ENCODE measurements at places on chromosomes 3 and 15.

DNA sequence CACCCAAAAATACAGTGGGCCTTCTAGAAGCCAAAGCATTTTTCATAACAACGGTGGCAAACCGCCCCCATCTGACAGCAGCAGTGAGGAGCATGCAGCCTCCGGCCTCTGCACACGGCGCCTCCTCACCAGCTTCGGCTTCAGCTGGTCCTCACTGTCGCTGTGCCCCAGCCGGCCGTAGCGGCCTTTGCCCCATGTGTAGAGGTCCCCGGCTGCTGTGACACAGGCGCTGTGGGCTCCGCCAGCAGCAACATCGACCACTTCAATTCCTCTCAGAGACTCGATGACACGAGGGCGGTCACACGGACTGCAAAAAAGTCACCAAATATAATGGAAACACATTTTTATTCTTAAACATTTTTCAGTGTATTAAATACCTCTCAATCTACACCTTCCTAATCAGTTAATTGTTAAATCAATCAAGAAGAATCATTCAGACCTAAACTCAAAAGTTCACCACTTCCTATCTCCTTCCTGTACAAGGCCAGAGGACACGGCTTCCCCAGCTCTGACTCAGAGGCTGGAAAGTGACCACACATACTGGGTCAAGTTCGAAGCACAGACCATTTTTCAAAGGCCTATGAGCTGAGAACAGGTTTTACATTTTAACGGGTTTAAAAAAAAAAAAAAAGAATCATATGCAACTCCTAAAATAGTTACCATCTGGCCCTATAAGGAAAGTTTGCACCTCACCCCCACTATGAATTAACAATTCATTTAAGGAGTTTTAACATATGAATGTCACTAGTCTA is 33.6 kb upstream of the OCA2 start:
- DNase-seq = no peak

DNA sequence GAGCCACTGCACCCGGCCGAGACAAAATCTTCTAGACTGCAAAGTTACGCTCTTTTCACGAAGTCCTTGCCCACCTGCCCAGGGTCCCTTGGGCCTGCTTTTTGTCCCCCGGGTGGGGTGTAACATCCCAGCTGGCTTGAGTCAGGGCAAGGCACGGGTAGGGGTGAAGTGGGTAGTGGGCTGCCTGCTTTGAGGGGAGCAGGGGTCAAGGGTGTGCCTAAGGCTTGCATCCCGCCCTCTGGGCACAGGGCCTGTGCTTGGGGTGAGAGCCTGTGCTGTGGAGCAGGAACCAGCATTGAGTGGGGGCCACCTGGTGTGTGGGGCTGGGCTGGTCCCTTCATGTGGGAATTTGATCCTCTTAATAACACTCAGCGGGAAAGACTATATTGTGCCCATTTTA is 74.6 kb downstream of the KLF13 start:
- DNase-seq = no peak

- no peak for DNase-seq
Measured at GRCh38 chr3:129038121-129038855, 22.3 kb upstream of the GP9 start.

- DNase-seq = no peak
Measured at GRCh38 chr3:58351920-58352319, 19.2 kb downstream of the PXK start.

- DNase-seq = no peak
Measured at GRCh38 chr3:172126741-172127140, 87.4 kb downstream of the FNDC3B start.

GRCh38 chr3:154085799-154086198 is 35.4 kb upstream of the ARHGEF26 start:
- no peak for DNase-seq

- no peak for DNase-seq
Measured at GRCh38 chr3:7589526-7589925, 728.6 kb downstream of the GRM7 start.

- no peak for DNase-seq
Measured at GRCh38 chr15:80669663-80670273, 25.3 kb upstream of the ABHD17C start.

DNA sequence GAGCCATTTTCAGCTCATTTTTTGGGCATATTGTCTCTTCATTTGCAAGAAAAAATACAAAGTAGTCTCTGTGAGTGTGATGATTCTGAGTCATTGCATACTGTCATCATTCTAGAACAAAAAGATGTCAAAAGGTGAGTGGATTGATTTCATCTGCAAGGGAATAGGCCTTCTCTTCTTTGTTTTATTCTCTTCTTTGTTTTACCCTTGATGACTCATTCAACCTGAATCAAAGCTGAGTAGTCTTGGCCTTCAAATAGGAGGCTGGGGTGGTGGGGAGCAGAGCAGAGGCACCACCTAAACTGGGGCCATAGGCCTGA is 25.4 kb downstream of the CYP19A1 start:
- DNase-seq = no peak

DNA sequence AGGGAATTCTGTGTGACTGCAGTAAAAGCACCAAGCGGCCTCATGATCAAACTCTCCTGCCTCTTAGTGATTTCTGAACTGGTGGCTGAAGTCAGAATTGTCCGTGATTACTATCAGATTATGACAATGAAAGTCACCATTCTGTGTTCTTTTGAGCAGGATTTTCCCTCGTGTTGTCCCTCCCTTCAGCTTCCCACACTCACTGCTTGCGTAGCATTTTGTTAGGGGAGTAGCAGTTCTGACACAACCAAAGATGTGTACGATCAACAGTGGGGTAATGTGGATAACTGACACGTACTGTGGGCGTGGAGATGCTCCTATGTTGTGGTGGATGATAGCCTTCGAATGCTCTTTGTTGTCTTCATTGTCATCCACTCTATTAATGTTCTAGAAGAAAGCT is 67.8 kb upstream of the ICE2 start:
- DNase-seq = no peak

GRCh38 chr3:16168211-16168610 is 6.3 kb upstream of the GALNT15 start:
- DNase-seq = no peak

DNA sequence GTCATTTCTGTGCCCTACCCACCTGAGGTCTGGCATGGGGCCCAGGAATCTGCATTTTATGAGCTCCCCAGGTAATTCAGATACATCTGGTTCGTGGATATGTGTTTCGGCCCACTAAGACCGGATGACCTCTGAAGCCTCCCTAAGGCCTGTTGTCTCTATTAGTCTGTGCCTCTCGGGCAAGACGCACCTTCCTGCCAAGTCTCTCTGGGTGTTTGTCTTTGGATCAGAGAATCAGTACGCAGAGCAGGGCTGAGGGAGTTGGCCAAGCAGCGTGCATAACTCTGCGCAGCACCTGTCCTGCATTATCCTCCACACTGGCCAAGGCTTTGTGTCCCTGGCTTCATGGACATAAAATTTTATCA is 181.0 kb downstream of the THSD4 start:
- DNase-seq = no peak

- no peak for DNase-seq
Measured at GRCh38 chr3:94095111-94095510, 32.2 kb downstream of the NSUN3 start.

DNA sequence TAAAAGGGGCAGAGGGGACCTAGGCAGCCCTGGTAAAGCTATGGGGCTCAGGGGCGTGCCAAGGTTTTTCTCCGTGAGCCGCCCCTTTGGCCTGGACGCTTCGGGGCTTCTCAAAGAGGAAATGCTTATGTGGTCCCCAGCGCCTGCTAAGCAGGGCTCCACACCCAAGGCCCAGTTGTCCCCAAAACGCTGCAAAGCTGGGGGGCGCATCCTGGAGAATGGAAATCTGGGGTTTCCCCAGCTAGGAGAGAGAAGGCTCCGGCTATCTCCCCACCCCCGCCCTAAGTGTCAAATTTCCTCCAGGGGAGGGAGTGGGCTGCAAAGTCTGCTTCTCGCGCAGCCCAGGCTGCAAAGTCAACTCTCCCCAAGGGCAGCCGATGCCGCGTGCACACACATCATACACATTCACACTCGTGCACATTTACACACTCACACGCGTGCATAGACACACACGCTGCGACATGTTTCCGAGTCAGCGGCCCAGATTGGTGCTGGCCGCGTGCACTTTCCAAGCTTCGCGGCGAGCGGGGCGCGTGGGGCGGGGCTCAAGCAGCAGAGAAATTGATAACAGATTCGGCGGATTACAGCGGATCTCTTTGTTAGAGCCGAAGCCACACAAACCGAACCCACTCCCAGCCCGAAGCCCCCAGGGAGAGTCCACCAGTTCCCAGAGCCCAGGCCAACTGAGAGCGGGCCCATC is 4.5 kb downstream of the WNT5A start:
- peak; percentile 52 for DNase-seq

DNA sequence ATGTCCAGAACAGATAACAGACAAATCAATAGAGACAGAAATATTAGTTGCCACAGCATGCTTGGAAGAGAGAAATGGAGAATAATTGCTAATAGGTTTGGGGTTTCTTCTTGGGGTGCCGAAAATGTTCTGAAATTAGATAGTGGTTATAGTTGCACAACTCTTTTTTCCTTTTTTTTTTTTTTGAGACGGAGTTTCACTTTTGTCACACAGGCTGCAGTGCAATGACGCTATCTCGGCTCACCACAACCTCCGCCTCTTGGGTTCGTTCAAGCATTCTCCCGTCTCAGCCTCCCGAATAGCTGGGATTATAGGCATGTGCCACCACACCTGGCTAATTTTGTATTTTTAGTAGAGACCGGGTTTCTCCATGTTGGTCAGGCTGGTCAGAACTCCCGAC is 163.3 kb downstream of the PLCH1 start:
- no peak for DNase-seq

DNA sequence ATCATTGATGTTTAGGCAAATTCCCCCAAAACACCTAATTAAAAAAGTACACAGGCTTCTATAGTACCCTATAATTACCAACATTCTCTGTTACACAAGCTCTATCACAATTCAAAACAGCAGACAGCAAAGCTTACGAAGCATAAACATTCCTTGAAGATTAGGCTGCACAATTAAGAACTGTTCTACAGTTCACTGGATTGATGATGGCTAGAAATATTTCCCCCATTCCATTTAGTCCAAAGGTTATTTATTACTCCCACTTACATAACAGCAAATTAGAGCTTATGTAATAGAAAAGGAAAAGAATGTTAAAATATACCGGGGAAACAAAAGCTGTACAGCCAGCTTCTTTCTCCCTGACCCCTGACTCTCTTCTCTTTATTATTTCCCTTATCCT is 49.3 kb downstream of the UACA start:
- no peak for DNase-seq

GRCh38 chr3:5022187-5022965 is 43.1 kb downstream of the BHLHE40 start:
- no peak for DNase-seq

DNA sequence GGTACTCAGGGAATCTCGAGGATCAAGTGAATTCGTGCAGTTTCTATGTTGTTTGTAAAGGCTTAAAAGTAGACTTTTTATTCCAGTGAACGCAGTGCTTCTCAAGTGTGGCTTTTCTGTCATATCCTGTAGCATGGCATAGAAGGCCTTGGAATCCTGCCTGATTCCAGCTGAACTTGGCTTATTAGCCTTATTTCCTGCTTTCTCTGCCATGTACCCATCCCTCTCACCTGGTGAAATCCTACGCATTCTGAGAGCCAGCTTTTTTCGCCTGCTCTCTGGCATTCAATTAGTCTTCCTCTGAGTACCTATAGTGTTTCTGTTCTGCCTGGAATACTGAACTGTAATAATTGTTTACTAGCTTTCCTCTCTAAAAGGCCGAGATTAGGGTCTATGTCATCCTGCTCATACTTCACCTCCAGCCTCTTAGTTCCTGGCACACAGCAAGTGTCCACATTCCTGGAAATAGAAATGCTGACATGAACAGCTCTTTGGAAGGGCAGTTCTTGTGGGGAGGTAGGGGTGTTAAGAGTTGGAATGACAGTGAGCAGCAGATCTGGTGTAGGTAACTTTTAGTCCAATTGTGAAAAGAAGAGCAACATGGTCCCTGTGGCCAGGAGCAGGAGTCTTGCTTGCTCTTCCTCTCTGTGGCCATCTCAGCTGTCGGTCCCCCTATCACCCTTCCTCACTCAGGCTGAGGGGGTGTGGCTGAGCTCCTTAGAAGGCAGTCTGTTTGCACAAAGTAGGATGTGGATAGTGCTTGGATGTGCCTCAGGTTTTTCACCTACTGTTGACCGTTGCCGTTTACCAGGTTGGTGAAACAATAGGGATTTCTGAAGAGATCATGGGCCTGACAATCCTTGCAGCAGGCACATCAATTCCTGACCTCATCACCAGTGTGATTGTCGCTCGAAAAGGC is 30.4 kb downstream of the SLC24A1 start:
- no peak for DNase-seq

DNA sequence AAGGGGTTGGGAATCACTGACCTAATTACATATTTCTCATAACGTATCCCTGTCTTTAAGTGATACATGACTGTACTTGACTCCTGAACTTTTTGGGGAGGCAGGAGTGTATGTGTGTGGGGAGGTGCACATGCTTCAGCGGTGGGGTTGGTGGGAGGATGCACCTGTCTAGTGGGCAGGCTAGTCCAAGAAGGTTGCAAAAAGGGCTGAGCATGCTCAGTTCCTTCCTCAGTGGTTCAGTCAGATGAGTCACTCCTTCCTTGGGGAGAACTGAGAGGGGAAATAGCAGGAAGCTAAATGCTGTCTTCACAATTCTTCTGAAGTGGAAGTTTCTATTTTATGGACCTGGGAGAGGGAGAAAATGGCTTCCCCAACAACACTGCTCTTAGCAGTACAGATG is 24.6 kb upstream of the AP4E1 start:
- no peak for DNase-seq

GRCh38 chr3:107258300-107258699 is 118.9 kb upstream of the CCDC54 start:
- DNase-seq = no peak

- no peak for DNase-seq
Measured at GRCh38 chr15:88628018-88628654, 7.0 kb downstream of the AEN start.

DNA sequence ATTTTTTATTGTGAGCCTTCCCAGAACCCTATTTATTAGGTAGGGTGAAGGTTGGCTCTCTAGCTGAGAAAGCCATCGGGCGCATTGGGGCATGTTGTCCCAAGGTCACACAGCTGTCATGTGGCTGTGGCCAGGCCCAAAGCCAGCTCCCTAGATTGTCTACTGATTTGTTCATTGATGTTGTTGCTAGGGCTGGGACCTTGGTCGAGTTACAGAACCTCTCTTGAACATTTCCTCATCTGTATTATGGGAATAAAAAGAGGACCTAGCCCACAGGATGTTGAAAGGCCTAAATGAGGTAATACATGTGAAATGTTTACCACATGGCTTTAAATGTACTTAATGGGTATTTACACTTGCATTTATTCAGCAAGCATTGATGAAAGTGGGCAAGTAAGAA is 252.5 kb downstream of the SUCLG2 start:
- DNase-seq = no peak

DNA sequence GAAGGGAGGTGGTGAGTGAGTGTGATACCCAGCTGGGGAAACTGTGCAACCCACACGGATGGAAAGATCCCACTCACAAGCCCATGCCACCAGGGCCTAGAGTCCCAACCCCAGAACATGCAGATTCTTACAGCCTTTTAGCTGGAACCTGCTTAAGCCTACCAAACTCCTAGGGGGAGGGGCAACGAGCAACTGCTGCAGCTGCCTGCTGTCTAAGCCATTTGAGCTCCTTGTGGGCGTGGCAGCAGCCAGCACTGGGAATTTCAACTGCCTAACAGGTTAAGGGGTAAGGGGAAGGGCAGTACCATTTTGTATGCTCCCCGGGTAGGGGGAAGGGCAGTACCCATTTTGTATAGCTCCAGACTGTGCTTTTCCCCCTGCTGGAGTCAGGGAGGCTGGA is 673.2 kb upstream of the BCHE start:
- DNase-seq = no peak

- no peak for DNase-seq
Measured at GRCh38 chr3:17740721-17741141, 1.7 kb downstream of the TBC1D5 start.
